ENCODE measurements at places on chromosomes 4 and X.
A peak's percentile ranks its signal among the peaks of the same experiment; 100 is the strongest.

DNA sequence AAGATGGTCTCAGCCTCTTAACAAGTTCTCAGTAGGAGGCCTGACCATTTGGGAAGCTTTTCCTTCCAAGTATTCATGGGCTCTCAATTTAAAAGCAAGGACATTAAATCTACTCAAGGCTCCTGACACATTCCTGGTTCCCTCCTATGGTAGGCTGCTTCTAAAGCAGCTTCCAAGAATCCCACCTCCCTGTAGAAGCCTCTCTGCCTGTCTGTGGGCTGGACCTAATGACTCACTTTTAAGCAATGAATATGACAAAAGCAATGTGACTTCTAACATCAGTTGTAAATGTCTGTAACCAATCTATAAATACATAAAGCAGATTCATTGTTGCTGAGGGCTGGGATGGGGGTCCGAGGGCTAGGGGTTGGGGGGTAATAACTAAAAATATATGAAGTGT is 99.5 kb upstream of the FAM9B start:
- DNase-seq, result no peak

DNA sequence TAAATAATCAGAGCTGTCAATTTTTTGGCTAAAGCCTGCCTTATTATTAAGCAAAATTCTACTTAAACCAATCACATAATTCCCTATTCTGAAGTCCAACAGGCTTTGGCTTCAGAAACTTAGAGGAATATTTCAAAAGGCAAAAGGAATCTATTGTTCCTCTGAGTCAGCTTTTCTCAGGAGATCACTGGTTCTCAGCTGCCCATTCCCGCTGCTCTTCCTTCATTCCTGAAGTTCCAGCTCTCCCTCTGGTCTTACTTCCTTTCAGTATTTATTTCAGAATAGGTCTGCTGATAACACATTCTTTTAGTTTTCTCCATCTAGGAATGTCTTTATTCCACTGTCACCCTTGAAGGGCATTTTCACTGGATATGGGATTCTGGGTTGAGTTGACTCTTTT is 133.7 kb downstream of the SOWAHB start:
- no peak for DNase-seq

- no peak for DNase-seq
Measured at GRCh38 chr4:170979736-170980135, 833.5 kb upstream of the GALNTL6 start.

GRCh38 chr4:43132010-43132582 is 239.6 kb downstream of the GRXCR1 start:
- peak; percentile 57 for DNase-seq

DNA sequence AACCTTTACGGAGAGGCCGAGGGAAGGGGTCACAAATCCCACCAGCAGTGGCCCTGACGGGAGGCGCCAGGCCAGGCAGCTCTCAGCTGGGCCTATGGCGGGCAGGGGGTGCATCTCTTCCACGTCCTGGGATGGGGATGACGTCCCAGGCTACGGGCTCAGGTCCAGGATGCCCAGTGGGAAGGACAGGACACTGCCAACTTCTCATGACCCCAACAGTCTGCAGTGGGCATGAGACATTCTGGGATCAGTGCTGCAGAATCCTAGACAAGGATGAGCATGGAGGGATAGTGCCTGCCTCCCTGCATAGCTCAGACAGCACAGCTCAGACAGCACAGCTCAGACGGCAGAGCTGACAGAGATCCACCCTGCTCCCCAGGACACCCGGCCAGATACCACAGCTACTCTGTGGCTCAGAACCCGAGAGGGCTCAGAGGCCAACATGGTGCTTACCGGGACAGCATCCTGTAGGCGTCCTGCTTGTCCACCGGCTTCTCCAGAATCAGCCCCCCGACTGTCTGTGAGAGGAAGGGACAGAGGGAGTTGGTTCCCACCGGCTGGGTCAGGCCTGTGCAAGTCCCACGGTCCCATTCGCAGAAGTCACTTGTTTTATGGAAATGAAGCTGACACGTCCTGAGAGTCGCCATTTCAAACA is 17.3 kb downstream of the ASMTL start:
- no peak for DNase-seq

DNA sequence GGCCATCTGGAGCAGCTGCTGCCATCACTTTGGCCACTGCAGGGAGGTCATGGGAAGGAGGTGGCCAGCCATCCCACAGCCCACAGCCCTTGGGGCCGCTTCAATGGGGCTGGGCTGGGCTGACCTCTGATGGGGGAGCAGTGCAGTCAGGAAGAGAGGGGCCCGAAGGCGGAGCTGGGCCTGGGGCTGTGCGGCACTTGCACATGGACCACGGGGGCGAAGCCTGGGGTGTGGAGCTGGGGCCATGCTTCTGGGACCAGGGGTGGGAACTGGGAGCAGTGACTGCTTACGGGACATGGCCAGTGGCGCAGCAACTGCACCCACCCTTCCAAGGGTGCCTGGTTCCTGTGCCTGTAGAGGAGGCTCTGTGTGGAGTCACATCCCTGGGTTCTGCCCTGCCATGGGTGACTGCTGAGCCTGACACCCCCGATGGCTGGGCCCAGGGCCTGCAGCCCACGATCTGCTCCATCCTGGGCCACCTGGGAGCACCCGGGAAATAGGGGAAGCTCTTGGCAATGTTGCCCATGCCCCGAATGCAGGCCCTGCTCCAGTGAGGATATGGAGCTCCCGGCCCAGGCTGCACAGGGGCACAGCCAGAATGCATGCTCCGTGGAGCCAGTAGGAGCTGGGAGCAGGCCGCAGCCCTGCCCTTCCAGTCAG is 22.4 kb upstream of the SULT1B1 start:
- no peak for DNase-seq

DNA sequence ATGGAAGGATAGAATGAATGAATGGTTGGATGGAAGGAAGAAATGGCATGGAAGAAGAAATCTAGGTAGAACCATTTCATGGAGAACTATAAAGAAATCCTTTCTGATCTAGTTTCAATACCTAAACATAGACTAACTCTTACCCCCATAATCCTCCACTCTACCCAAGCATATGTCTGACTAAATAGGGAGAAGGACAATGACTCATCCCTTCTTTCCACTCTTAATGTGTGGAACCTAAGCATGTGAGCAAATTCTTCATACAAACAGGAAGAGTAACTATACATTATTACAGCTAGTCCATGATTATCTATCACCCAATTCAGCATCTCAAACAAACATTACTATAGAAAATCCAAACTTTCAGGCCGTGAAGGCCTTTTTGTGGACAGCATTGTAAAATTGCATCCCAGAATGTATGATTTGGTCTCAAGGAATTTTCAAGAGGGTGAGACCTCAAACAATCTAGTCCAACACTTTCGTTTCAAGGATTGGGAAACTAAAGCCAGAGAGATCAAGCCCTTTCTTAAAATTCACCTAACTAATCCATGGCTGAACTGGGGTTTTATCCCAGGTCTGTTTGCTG is 11.2 kb downstream of the C1QTNF7 start:
- no peak for DNase-seq

- no peak for DNase-seq
Measured at GRCh38 chrX:2610246-2611170, 80.6 kb upstream of the CD99 start.

DNA sequence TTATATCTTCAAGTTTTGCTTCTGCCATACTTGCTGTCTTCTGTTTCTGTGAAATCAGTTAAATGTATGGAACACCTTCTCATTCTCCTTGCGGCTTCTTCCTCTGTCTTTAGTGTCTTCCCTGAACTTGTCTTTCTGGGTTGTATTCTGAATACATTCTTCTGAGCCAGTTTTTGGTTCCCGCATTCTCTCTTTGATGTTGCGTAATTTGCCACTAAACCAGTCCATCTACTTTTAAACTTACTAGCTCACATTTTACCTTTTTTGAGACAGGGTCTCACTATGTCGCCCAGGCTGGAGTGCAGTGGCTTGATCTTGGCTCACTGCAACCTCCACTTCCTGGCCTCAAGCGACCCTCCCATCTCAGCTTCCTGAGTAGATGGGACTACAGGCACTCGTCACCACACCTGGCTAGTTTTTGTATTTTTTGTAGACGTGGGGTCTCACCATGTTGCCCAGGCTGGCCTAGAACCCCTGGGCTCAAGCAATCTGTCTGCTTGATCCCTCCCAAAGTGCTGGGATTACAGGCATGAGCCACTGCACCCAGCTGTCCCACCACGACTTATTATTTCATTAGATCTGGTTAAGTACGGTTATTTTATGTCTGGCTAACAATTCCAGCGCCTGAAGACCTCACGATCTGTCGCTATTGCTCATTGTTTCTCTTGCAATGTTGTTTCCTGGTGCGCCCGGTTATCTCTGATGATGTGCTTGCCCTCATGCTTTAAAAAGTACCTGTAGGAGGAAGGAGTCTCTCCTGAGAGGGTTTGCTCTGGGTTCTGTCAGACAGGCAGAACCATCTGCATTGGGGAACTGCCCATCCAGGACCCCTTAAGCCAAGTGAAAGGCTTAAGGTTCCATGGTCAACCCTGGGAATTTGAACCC is 9.8 kb upstream of the FAM3A start:
- no peak for DNase-seq

DNA sequence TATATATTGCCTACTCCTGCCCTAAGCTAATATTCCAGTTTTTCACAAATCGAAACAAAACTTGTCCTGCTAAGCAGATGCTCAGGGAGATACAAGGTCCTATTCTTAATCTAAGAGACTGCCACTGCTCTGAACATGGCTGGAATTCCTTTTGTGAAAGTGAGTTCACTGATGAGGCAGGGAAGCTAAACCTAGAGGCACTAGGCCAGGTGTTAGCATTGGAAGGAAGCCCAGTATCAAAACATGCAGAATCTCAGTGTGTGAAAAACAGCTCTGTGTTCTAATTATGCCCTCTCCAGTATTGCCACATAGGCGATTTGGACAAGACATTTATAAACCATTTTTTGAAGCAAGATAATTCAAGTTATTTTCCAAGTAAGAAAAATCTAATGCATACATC is 47.6 kb downstream of the ABCG2 start:
- no peak for DNase-seq

DNA sequence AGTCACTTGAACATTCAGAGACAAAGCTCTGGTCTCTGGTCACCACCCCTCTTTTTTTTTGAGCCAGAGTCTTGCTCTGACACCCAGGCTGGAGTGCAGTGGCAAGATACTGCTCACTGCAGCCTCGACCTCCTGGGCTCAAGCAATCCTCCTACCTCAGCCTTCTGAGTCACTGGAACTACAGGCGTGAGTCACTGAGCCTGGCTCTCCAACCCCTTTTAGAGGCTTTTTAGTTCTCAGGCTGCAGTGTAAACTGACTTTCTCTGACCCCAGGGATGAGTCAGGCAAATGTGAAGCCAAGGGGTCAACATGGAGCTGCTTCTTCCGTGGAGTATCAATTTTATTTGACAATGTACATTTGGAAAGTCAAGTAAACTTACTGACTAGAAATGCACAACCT is 229.2 kb downstream of the PTTG2 start:
- DNase-seq, result no peak

DNA sequence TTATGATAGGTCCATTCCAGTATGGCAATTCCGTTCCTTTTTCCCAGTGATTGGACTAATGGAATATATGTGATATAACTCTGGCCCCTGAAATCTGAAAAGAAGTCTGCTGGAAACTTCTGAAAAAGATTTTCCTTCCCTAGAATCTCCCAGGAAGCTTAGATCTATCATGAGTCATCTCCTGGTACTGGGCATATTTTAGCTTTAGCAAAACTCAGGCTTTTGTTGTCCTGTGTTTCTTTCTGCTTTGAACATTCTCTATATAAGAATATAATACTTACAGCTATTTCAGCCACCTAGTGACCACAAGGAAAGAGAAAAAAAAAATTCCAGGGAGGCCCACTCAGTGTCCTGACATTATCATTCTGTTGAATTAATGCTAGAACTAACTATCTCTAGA is 597.2 kb upstream of the GRIA3 start:
- no peak for DNase-seq

- no peak for DNase-seq
Measured at GRCh38 chr4:75643651-75644050, 13.3 kb upstream of the CDKL2 start.

- no peak for DNase-seq
Measured at GRCh38 chr4:127400731-127401346, 231.9 kb upstream of the INTU start.

- DNase-seq, result no peak
Measured at GRCh38 chr4:36476135-36476534, 194.7 kb downstream of the DTHD1 start.

DNA sequence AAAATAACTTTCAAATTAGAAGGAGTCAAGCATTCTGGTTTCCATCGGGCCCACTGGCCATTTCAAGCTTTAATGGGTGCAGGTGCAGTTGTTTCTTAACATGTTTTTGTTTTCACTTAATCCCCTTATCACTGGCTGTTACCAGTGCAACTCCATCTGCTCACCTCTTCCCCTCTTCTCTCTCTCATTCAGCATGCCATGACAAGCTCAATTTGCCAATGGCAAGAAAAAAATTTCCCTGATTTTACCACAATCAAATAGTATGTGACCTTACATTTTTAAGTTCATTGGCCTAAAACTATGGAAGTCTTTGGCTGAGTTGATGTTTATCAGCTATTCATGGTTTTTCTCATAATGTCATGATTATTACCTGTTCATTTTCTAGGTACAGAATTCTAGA is 299.1 kb upstream of the BMP3 start:
- DNase-seq, result no peak

GRCh38 chr4:183107891-183108459 is 8.9 kb downstream of the WWC2 start:
- no peak for DNase-seq

- no peak for DNase-seq
Measured at GRCh38 chrX:9340598-9341290, 124.1 kb upstream of the TBL1X start.

GRCh38 chr4:59637596-59637995 is 1562.5 kb upstream of the ADGRL3 start:
- no peak for DNase-seq

GRCh38 chr4:3031357-3032082 is 42.8 kb downstream of the HTT-AS start:
- DNase-seq, result no peak

DNA sequence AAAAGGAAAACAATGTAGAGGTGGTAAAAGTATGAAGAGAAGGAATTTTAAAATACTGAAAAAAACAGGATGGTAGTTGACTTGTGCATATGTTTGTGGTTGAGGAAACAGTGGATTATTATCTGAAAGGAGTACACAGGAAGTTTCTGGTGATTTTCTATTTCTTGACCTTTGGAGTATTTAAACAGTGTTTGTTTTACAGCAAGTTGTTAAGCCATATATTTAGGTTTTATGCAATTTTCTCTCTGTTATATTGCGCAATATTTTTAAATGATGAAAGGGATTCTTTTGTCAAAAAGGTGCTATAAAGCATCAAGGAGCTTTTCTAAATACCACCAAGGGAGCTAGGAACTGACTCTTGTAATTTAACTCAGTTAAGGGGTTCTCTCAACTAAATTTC is 343.1 kb upstream of the MAOA start:
- DNase-seq, result no peak

- no peak for DNase-seq
Measured at GRCh38 chr4:188915175-188915574, 775.9 kb downstream of the TRIML1 start.

- no peak for DNase-seq
Measured at GRCh38 chr4:185128272-185129119, 14.6 kb upstream of the SLC25A4 start.

All from NCI-H774 (cell line).